ENCODE measurements at places on chromosomes 1 and 21.
A peak's percentile ranks its signal among the peaks of the same experiment; 100 is the strongest.

DNA sequence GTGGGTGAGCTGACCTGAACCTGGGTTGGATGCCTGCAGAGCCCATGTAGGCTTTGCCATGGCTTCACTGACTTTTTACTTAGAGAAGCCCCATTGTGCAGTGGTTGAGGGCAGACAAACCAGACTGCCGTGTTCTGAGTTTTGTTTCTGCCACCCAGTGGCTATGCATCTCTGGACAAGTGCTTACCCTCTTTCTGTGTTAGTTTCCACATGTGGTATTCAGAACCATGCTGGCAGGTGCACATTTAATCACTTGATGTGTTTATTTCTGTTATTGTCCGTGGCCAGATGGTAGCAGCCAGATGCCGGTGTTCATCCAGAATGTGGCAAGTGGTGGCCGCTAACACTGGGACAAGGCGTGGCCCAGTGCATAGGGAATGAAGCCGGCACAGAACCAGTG lies 10.3 kb upstream of the PTPN7 start:
- no peak for DNase-seq

DNA sequence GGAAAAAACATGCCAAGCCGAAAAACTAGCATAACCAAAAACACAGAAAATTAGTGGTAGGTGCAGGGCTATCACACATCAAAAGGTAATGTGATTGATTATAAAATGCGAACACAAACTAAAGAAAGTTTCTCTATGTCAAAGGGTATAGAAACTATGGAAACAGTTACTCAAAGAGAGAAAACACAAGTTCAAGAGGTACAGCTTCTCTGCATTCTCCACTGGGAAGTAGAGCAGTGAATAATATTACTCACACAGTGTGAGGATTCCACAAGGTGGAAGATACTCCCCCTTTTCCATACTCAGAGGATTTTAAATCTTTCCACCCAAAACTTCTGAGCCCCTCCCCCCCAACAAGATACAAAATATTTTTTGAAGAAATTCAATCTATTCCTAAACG lies 18.6 kb downstream of the AKT3 start:
- no peak for DNase-seq

GRCh38 chr1:60331647-60332046 lies 258.1 kb upstream of the C1orf87 start:
- DNase-seq = no peak

DNA sequence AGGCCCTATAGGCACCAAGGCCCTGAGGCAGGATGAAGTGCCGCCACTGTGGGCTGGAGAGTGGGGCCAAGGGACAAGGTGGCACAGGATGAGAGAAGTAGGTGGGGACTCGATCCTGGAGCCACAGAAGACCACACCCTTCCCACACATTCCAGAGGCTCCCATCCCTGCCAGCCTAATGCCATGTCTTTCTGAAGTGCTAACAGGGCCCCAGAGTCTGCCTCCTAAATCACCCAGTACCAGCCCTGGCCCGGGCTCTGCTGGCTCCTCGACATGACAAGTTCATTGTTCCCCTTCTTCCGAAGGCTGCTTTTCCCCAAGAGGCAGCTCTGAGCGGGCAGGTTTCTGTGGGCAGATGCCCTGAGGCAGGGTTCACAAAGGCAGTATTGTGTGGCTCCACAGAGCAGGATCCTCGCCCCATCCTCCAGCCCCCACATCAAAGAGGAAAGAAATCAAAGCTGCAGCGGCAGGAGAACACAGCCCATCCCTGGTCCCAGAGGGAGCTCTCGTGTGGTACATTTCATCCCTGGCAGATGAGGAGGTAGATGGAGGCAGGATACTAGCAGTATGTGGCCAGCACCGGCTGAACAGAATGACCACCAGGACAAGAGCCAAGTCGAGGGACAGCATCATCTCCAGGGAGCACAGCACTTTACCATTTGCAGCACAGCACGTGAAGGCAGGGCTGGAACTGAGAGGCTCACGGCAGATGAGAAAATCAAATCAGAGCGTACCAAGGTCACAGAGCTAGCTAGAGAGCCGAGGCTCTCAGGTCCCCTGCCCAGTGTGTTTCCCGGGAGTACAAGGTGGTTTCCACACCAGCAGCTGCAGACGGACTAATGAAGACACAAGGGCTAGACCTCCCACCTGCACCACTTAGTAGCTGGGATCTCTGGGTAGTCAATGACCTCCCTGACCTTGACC lies 64.8 kb downstream of the SYF2 start:
- DNase-seq = no peak

DNA sequence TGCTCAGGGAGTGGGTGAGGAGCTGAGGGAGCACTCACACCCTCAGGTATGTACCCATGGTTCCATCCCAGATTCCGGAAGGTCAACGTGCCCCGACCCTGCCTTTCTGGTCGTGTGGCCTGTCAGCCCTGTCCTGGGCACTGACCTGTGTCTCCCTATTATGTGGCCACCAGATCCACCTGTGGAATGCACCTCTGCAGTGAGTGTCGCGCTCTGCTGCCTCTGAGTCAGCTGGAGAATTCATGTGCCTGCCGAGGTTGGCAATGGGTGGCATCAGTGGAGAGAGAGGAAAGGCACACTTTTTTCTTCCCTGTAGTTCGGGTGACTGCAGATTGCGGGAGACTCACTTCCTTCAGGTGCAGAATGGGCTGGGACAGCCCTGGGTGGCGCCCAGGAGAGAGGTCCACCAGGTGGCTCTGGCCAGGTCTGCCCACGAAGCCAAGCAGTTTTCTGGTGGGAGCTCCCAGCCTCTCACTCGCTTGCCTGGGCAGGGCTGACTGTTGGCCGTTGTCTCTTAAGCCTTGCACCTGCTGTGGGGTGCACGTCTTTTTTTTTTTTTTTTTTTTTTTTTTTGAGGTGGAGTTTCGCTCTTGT lies 176.1 kb upstream of the TMEM51 start:
- DNase-seq = no peak

DNA sequence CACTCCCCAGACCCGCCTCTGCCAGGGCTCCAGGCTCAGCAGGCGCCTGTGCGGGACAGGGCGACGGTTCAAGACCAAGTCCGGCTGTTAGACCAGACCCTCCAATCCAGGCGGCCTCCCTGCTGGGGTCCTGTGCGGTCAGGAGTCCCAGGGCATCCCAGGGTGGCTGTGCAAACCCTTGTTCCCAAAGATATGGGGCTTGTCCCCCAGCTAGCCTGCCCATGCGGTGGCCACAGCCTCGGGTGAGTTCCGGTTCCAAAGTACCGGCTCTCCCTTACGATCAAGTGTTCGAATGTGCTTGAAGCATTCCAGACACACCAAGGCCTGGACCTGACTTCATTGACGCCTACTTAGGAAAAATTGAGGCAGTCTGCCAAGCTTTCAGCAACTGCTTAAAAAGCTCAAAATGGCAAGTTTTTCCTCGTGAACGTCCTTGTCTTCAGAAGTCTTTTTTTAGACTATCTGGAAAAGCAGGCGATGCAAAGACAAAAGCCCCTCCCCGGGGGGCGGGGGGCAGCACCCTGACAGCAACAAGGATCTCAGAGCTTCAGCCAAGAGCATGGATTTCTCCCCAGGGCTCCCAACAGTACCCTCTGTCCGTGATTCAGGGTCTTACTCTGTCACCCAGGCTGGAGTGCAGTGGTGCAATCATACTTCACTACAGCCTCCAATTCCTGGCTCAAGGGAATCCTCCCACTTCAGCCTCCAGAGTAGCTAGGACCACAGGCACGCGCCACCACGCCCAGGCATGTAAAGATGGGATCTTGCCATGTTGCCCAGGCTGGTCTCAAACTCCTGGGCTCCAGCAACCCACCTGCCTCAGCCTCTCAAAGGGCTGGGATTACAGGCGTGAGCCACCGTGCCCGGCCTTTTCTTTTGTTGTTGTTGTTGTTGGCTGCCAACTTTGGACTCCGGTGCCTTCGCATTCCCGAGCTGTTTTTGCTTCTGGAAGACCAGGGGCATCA lies 2.3 kb downstream of the FAAP20 start:
- no peak for DNase-seq

- DNase-seq = peak; percentile 62
Observed at GRCh38 chr1:247358920-247359319, 27.3 kb upstream of the ZNF496 start.

DNA sequence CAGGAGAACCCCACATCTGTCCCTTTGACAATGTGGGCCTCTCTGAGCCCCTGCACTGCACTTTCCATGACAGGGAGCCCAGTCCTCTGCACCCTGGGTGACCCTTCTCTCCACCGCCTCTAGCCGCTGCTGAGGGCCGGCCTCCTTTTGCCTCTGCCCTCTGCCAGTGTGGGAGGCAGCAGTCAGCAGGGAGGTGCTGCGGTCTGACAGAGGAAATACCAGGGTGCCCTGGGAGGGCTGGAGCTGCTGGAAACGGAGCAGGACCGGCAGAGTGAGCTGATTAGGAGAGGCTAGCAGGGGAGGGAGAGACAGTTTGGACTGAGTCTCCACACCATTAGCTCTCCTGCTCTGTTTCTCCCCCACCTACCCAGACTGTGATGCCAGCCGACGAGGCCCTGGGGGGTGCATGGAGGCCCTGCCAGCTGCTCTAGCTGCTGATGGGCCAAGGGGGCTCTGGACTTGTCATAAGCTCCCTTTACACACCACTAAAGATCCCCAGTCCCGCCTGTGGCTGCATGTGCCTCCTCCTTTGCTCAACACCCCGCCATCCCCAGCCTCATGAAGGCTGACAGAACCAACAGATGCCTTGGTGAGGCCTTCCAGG lies 171.1 kb upstream of the KLHDC7A start:
- no peak for DNase-seq

- DNase-seq = no peak
Observed at GRCh38 chr1:225485991-225486530, 58.2 kb upstream of the LBR start.

GRCh38 chr1:24860841-24861240 lies 69.2 kb downstream of the RUNX3 start:
- DNase-seq = no peak

GRCh38 chr1:166789286-166789685 lies 50.0 kb upstream of the POGK start:
- DNase-seq = no peak

- DNase-seq = no peak
Observed at GRCh38 chr1:211549092-211549711, 29.8 kb downstream of the SLC30A1 start.

- no peak for DNase-seq
Observed at GRCh38 chr21:28832013-28832714, 160.5 kb downstream of the LTN1 start.

DNA sequence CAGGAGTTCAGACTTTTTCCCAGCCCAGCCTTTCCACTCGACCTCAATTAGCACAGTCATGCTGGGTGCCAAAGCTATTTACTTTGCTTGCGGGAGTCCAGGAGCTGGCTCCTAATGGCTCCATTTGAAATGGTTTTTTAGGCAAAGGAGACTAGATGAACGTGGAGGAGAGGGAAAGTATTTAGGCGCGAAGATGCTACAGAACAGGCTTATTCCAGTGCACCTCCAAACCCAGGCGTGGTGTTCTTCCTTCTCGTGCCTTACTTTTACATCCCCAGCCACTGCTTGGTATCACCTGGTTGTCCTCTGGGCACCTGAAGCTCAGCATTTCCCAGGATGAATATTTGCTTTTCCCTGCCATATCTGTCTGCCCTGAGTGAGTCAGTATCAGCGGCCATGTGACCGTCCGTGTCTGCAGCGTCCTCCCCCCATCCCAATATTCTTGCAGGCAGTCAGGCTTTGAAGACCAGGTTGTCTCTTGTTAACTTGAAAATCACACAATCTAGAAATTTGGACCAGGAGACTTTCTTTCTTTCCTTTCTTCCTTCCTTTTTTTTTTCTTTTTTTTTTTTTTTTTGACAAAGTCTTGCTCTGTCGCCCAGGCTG lies 198.5 kb downstream of the DYRK1A start:
- peak; percentile 48 for DNase-seq

GRCh38 chr1:59152511-59152910 lies 144.4 kb upstream of the FGGY start:
- DNase-seq = no peak

- no peak for DNase-seq
Observed at GRCh38 chr21:43712268-43712942, 6.5 kb upstream of the PDXK start.

GRCh38 chr1:156709757-156710489 lies 4.5 kb upstream of the CRABP2 start:
- no peak for DNase-seq

GRCh38 chr1:155650231-155650757 lies 38.3 kb downstream of the YY1AP1 start:
- no peak for DNase-seq

- DNase-seq = no peak
Observed at GRCh38 chr1:19645411-19646251, 1.5 kb downstream of the NBL1 start.

DNA sequence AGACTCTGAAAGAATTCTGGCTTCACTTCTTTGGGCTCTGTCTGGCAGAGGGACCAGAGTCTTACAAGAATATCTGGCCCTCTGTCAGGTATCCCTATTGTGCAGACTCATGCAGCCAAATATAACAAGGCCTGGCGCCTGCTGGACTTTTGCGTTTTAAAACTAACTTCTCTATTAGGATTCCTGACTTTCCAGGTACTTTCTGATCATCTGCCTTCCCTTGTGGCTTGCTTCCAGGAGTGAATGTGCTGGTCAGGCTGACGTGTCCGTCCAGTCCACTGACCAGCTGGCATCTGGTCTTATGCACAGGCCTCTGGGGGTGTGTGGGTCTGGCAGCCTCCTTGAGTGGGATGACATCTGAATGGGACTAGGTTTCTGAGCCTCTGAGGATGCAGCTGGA lies 8.6 kb upstream of the RAB29 start:
- DNase-seq = no peak

GRCh38 chr1:172277275-172277674 lies 143.2 kb upstream of the C1orf105 start:
- no peak for DNase-seq

DNA sequence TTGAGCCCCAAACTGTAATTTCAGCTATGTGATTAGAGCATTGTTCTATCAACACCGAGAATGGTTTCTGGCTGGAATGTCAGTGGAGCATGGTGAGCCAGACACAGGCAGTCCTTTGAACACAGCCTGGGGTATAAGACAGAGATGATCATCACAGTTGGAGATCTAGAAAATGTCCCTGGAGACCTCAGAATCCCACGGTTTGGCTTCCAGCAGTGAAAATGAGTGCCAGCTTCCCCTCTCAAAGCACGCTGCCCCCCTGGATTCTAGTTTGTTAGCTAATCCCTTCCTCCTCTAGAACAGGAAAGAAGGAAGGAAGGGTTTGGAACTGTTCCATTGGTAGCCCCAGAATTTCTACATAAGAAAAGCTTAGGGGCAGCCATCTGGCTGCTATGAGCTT lies 59.9 kb upstream of the JAK1 start:
- DNase-seq = no peak

- no peak for DNase-seq
Observed at GRCh38 chr21:28177124-28177523, 815.6 kb downstream of the LTN1 start.

All from brain microvascular endothelial cell (primary cell).